ENCODE measurements at places on chromosomes 1 and 21. TPM values are rescaled to one million over a fixed set of nuclear protein-coding genes. Genes with fewer than 3 reads are reported as not detected.
A peak's percentile ranks its signal among the peaks of the same experiment; 100 is the strongest.

DNA sequence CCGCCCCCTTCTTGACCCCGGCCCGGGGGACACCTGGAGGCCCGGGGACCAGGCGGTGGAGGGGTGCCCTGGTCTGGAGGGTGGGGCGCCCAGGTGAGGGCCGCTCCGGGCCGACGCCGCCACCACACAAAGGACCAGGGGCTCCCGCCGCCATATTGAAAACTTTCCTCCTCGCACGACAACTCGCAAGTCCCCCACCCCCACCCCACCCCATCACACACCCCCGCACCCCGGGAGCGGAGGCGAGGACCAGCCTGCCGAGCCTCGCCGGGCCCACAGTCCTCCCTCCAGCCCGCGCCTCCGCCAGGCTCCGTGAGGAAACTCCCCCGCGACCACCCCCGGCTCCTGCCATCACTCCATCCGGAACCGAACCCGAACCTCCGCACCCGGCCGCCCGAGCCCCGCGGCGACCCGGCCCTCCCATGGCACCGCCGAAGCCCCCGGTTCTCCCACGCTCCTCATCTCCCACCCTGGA is 733 bp downstream of the KDM5B start:
- peak overlapping the region; percentile 80 for H3K4me3 ChIP-seq
- peak overlapping the region; percentile 94 for H3K27ac ChIP-seq
- H3K36me3 ChIP-seq, result no peaks in the 10 kb centered on the region
- peaks cover 52% of the 10 kb centered on the region for H3K4me1 ChIP-seq
- peak; percentile 30 for DNase-seq

DNA sequence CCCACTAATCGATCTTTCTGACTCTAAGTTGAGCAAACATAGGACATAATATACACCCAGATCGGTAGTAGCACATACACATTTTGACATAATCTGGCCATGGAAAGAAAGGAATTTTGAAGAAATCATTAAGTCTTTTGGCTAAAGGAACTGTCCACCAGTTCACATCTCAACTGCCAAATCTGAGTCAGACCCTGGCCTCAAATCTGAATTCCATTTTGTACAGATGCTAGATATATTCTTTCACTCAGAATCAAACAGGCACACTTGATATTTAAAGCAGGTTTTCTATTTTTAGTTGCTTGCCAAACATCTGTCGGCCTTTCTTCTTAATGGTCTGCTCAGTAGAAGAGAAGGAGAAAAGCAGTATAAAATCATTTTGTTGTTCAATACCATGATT is 281.8 kb downstream of the BARHL2 start:
- H3K27ac ChIP-seq, result no peak overlapping the region
- H3K4me3 ChIP-seq, result no peak overlapping the region
- no peaks in the 10 kb centered on the region for H3K4me1 ChIP-seq
- no peaks in the 10 kb centered on the region for H3K36me3 ChIP-seq
- DNase-seq, result no peak

GRCh38 chr1:21284206-21285054 is 5.8 kb downstream of the ECE1 start:
- no peak overlapping the region for H3K4me3 ChIP-seq
- no peak overlapping the region for H3K27ac ChIP-seq
- no peak for DNase-seq

DNA sequence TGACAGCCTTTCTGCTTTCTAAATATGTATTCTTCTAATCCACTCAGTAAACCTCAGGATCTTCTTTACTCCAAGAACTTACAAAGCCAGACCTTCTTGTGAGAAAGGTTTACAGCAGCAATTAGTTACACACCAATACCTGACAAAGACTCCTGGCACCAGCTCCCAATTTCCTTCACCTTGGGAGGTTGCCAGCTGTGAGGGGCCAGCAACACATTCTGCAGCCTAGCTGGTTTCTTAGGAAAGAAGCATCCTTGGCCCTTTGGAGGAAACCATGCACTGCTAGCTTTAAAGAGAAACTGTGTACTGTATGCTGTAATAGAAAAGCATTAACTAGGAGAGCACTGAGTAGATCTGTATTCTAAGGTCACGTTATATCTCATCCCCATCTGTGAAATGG is 10.8 kb downstream of the FYB2 start:
- H3K27ac ChIP-seq, result no peak overlapping the region
- no peak overlapping the region for H3K4me3 ChIP-seq
- DNase-seq, result no peak
- peaks cover 17% of the 10 kb centered on the region for H3K4me1 ChIP-seq
- H3K27me3 ChIP-seq, result no peaks in the 10 kb centered on the region

GRCh38 chr1:183841950-183842794 is 37.3 kb downstream of the RGL1 start:
- no peak overlapping the region for H3K4me3 ChIP-seq
- no peaks in the 10 kb centered on the region for H3K36me3 ChIP-seq
- H3K27me3 ChIP-seq, result no peaks in the 10 kb centered on the region
- no peaks in the 10 kb centered on the region for H3K4me1 ChIP-seq

- no peak overlapping the region for H3K4me3 ChIP-seq
- H3K36me3 ChIP-seq, result no peaks in the 10 kb centered on the region
- no peak for DNase-seq
Observed at GRCh38 chr1:159866066-159866465, 3.6 kb upstream of the VSIG8 start.

DNA sequence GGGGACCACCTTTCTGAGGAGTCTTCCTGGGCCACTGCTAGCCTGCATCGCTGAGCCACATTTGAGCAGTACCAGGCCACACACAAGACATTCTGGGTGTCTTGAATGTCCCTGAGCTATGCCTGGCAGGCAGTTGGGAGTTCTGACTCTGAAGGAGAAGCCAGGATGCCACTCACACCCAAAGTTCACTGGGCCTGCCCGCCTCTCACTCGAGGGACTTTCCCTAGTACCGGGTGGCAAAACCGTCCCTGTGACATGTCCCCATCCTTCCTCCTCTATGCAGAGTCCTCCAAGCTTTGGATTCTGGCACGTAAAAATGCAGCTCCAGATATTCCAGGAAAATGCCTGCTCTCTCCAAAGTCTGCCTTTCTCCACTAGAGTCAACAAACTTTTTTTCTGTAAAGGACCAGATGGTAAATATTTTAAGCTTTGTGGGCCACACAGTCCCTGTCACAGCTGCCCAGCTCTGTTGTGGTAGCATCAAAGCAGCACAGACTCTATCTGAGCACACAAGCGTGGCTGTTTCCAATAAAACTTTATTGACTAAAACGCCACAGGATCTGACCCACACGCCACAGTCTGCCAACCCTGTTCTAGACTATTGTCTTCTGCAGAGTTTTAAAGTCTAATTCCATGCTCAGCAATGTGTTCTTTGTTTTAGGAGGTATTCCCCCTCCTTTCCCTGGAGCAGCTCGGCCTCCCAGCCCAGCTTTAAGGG is 19.2 kb upstream of the GUCA2B start:
- H3K36me3 ChIP-seq, result no peaks in the 10 kb centered on the region
- H3K4me1 ChIP-seq, result no peaks in the 10 kb centered on the region
- DNase-seq, result no peak
- no peaks in the 10 kb centered on the region for H3K27me3 ChIP-seq
- H3K4me3 ChIP-seq, result no peak overlapping the region

DNA sequence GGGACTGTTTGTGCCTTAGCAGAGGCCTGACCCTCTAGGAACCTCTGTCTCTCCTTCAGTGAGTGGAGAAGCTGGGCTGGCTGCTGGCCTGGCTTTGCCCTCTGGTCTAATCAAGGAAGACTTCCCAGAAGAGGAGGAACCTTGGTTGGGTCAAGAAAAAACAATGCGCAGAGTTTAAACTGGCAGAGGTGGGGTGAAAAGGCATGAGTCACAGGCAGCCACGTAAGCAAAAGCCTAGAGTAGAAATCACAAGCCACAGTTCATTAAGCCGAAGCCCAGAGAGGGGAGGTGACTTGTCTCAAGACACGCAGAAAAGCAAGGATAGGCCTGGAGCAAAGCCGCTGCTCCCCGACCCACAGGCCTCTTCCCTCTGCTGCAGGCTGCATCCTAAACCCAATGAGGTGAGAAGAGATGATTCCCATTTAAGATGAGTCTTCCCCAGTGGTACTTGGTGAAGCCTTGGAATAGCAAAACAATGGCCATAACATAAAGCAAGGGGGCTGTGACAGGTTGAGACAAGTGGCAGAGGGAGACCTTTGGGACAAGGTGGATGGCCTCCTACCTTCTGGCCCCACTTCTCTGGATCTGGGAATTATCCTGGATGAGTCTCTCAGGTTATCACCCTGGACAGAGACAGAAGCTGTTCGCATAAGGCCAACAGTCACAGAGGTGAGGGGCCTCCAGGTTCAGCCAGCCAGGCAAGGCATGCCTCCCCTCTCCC is 7.7 kb downstream of the PDZK1IP1 start:
- peaks cover 10% of the 10 kb centered on the region for H3K27me3 ChIP-seq
- no peak overlapping the region for H3K27ac ChIP-seq
- H3K36me3 ChIP-seq, result no peaks in the 10 kb centered on the region

DNA sequence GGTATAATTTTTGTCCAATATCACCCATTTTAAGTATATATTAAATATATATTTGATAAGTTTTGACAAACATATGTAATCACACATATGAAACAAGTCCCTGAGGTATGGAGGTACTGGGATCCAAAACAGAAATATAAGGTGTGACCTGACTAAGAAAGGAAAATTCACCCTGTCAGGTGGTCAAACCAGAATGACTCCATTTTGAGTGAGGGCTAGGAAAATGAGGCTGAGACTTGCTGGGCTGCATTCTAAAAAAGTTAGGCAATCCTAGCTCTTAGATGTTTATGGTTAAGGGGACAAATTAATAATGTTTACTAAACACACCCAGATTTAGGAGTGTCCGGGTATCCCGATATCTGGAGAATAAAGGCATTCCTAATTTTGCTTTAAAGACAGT is 11.6 kb upstream of the SLC19A2 start:
- H3K36me3 ChIP-seq, result no peaks in the 10 kb centered on the region
- DNase-seq, result no peak
- no peaks in the 10 kb centered on the region for H3K4me1 ChIP-seq
- H3K27me3 ChIP-seq, result no peaks in the 10 kb centered on the region
- H3K27ac ChIP-seq, result no peak overlapping the region

- no peak overlapping the region for H3K27ac ChIP-seq
- no peaks in the 10 kb centered on the region for H3K36me3 ChIP-seq
- DNase-seq, result no peak
- no peaks in the 10 kb centered on the region for H3K4me1 ChIP-seq
- no peak overlapping the region for H3K4me3 ChIP-seq
Observed at GRCh38 chr1:33560680-33561079, 88.2 kb downstream of the ZSCAN20 start.

GRCh38 chr1:3914911-3915310 is 14.8 kb upstream of the C1orf174 start:
- H3K4me3 ChIP-seq, result no peak overlapping the region
- no peak overlapping the region for H3K27ac ChIP-seq
- DNase-seq, result no peak

DNA sequence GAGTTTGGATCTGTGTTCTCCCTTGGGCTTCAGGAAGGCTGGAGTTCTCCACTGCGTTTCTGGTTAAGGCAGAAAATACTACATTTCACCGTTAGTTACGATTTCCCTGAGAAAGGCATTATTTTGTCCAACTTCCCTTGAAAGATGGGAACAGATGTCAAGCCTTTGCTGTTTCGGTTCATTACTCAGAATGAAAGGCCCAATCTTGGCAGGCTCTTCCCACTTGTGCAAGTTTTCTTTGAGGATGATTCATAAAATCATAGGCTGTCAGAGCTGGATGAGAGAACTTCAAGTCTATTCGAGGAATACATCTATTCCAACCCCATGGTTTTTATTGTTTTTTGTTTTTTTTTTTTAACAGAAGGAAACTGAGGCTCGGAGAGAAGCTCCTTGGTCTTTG is 205.2 kb downstream of the GRIK3 start:
- H3K27ac ChIP-seq, result no peak overlapping the region
- DNase-seq, result no peak
- H3K36me3 ChIP-seq, result no peaks in the 10 kb centered on the region

CD164L2 gene
- total RNA-seq, result not detected

DNA sequence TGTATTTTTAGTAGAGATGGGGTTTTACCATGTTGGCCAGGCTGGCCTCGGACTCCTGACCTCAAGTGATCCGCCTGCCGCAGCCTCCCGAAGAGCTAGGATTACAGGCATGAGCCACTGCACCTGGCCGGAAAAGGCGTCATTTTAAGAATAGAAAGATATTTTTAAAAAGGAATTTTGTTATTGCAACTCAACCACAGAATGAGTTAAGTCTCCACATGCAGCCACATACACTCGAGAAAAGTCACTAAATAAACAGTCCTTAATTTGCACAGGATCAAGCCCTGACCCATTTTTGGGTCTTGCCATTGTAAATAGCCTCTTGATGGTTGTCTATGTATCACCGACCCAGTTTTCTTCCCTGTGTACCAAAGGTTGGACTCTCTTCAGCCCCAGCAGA is 85.5 kb downstream of the FBXO2 start:
- H3K4me1 ChIP-seq, result no peaks in the 10 kb centered on the region
- H3K27ac ChIP-seq, result no peak overlapping the region
- H3K4me3 ChIP-seq, result no peak overlapping the region
- DNase-seq, result no peak
- peaks cover 30% of the 10 kb centered on the region for H3K27me3 ChIP-seq
- no peaks in the 10 kb centered on the region for H3K36me3 ChIP-seq

RGS8 gene
- not detected for total RNA-seq

DNA sequence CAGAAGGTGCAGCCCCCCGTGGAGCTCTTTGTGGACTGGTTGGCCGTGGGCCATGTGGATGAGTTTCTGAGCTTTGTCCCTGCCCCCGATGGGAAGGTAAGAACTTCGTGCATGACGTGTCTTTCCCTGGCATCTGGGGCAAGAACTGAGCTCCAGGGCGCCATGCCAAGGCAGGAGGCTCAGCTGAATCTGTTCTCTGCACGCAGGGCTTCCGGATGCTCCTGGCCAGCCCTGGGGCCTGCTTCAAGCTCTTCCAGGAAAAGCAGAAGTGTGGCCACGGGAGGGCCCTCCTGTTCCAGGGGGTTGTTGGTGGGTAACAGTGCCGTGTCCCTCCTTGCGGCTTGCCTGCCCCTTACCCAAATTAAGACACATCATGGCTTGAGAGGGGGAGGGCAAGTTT is 27.7 kb downstream of the PADI3 start:
- no peak overlapping the region for H3K4me3 ChIP-seq
- H3K36me3 ChIP-seq, result no peaks in the 10 kb centered on the region
- H3K4me1 ChIP-seq, result no peaks in the 10 kb centered on the region
- DNase-seq, result no peak
- peaks cover 12% of the 10 kb centered on the region for H3K27me3 ChIP-seq

GRCh38 chr1:85824066-85824840 is 116.0 kb upstream of the ZNHIT6 start:
- no peak overlapping the region for H3K4me3 ChIP-seq
- DNase-seq, result no peak
- no peaks in the 10 kb centered on the region for H3K4me1 ChIP-seq
- no peaks in the 10 kb centered on the region for H3K36me3 ChIP-seq
- H3K27ac ChIP-seq, result no peak overlapping the region

GRCh38 chr21:14313300-14313699 is 69.6 kb downstream of the HSPA13 start:
- H3K36me3 ChIP-seq, result no peaks in the 10 kb centered on the region
- H3K27ac ChIP-seq, result no peak overlapping the region
- DNase-seq, result no peak
- H3K4me3 ChIP-seq, result no peak overlapping the region

DNA sequence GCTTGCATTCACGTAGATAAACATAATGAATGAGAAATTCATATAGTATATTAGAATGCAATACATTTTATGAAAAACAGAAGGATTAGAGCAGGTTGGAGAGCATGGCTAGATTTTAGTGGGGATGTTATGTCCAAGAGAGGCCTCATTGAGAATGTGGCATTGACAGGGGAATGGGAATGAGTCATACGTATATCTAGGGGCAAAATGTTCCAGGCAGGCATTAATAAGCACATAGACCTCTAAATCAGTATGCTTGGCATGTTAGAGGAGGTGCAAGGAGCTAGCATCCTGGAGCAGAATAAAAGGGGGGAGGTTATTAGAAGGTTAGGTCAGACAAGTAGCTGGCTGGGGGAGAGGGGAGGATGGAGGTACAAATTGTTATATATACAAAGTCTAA is 93.0 kb downstream of the USH2A start:
- no peak overlapping the region for H3K27ac ChIP-seq
- no peaks in the 10 kb centered on the region for H3K4me1 ChIP-seq
- H3K4me3 ChIP-seq, result no peak overlapping the region
- no peaks in the 10 kb centered on the region for H3K36me3 ChIP-seq
- no peaks in the 10 kb centered on the region for H3K27me3 ChIP-seq

All from transverse colon (tissue), 4 donors.